ENCODE measurements at places on chromosomes 3 and 15.

GRCh38 chr3:180680097-180680430, 775 bp upstream of the CCDC39 start:
- no peak for DNase-seq

DNA sequence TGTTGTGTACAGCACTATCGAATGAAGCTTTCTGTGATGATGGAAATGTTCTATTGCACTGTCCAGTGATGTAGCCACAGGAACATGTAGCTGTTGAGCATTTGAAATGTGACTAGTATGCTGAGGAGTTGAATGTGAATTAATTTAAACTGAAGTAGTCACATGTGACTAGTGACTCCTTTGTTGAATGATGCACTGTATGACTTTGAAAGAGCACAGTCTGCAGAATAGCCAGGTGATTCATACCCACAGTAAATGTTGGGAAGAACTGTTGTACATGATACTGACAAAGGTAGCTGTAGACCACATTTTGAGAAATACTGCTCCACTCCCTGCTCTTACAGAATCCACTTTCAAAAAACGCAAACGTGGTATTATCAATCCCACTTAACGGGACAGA, 34.0 kb upstream of the ACTL6A start:
- DNase-seq, result no peak

GRCh38 chr3:38119248-38119544, 17.7 kb downstream of the ACAA1 start:
- no peak for DNase-seq

- DNase-seq, result no peak
These were observed 134.8 kb downstream of the RBMS3 start for GRCh38 chr3:29415482-29416223.

All from stimulated activated CD4-positive, alpha-beta T cell treated with anti-CD3 and anti-CD28 coated beads, TNF-alpha, amount 100 ng/mL, for 48 hours (primary cell).